Glutamatergic neuron (in vitro differentiated cells): ENCODE measurements at places on chromosomes 13 and 19.

GRCh38 chr19:52270266-52270885 is 989 bp downstream of the ZNF766 start:
- DNase-seq: peak; percentile 30

- DNase-seq: no peak
Observed at GRCh38 chr13:42035905-42036521, 12.4 kb upstream of the DGKH start.

GRCh38 chr13:99977334-99977911 is 4.2 kb upstream of the ZIC2 start:
- no peak for DNase-seq

DNA sequence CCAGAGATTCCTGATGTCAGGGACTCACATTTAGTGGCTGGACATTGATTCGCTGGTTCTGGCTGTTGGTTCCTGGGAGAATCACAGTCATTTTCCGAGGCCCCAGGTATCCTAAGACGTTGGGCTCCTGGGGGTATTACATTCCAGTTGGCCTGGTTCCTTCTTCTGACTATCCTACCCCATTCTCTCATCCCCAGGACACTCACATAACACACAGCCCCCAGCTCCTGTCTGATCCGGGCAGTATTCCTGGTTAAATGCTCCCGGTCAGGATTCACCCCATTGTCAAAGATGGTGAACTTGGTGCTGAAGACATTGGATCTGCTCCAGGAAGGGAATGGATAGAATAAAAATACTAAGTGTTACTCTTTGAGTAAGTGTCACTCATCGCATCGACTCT is 11.5 kb downstream of the PPP1R15A start:
- DNase-seq: no peak

DNA sequence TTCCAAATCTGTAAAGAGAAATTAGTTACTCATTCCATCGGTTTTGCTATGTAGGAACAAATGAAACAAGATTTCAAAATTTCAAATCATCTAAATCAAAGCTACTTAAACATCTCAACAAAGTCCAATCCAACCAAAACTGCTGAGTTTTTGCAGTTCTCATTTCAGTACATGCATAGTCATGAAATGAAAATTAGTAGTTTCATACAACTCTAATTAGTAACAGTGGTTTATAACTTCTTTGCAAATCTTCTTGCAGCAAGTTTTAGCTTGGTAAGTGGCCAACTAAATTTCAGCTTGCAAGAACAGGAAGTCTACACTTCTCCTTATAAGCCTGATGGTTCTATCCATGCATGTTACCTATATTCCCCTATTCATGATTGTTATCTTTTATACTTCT is 75.6 kb downstream of the SPRY2 start:
- DNase-seq: no peak

DNA sequence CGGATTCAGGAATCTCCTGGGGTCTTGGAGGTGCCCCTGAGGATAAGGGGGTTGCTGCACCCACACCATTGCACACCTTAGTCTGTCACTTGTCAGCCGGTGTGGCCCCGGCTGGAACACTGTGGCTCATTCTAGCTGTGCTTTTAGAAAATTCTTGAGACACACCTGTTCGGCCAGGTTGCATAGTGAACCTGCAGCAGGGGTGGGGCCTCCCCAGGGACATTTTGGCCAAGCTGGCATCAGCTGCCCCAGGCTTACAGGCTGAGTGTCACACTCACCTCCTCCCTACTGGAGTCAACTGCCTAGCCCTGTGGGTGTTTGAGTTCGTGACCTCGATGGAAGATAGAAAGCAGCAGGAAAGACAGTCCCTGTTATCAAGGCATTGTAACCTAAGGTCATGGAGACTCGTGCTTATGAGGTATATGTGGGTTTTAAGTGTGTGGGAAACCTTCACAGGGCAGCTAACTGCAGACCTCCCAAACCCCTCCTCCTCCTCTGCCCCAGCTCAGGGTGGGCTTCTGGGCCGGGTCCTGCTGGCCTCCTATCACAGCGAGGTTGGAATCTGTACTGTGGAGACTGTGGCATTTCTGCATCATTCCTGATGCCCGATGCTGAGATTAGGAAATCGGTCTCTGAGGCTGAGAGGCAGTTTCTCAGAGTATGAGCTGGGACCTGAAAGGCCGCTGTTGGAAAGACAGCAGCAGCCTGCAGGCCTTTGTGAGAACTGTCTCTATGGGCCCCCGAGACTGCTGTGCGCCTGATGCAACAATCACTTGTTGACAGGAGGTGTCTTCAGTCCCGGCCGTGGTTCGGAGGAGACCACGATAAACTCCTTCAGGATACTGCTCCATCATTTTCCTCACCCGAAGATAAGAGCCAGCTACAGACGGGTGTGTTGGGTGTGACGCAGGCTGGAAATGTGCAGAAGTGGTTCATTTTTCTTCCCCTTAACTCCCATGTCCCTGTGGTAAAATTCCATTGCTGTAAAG is 72.2 kb downstream of the ATP11A start:
- no peak for DNase-seq

- no peak for DNase-seq
Observed at GRCh38 chr19:11169896-11170678, 14.5 kb upstream of the SPC24 start.

DNA sequence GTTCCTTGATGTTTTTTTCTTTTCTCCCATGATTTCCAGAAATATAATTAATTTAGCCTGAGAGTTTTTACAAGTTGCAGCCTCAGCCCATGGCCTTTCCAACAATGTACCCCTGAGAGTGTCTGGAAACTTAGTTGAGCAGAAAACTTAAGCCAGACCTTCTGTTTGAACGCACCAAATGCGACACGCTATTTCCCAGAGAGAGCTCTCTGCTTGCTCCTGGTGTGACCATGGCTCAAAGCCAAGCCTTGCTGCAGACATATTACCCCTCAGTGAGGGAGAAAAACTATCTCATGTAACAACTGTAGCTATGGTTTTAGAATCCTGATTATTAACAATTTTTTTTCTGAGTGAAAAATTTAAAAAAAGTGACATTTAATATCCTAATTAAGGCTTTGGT is 1204.5 kb upstream of the SLC10A2 start:
- DNase-seq: no peak

- DNase-seq: peak; percentile 43
Observed at GRCh38 chr13:57624565-57625435, 6.7 kb upstream of the PCDH17 start.

DNA sequence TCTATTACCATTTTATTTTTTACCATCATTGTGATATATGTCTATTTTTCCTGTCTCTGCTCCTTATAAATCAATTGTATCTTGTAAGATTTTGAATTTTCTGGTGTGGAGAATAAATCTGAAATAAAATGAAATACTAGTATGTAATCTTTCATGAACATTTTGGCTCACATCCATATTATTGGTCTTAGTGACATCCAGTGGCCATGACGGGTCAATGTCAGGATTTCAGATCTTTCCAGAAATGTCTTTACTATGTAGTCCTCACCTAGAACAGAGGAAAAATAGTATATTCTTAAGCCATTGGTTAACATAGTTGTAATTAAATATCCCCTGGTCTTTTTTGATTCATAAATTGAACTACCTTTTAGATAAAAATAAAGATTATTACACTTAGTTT is 109.8 kb upstream of the GPC6 start:
- DNase-seq: no peak

DNA sequence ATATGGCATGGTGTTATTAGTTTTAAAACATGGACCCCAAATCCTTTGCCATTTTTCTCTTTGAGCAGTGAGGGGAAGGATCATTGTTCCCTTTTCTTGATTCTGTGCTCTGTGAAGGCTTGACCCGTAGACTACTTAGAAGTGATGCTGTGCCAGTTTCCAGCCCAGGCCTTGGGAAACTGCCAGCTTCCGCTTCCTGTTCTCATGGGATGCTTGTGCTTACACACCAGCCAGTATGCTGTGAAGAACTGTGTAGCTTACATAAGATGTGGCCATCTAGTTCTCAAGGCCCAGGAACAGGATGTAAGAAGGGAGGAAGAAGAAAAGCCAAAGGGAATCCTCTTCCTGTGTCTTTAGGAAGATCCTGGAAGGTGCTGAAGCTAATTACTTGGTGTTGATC is 180.9 kb downstream of the PCCA start:
- no peak for DNase-seq

DNA sequence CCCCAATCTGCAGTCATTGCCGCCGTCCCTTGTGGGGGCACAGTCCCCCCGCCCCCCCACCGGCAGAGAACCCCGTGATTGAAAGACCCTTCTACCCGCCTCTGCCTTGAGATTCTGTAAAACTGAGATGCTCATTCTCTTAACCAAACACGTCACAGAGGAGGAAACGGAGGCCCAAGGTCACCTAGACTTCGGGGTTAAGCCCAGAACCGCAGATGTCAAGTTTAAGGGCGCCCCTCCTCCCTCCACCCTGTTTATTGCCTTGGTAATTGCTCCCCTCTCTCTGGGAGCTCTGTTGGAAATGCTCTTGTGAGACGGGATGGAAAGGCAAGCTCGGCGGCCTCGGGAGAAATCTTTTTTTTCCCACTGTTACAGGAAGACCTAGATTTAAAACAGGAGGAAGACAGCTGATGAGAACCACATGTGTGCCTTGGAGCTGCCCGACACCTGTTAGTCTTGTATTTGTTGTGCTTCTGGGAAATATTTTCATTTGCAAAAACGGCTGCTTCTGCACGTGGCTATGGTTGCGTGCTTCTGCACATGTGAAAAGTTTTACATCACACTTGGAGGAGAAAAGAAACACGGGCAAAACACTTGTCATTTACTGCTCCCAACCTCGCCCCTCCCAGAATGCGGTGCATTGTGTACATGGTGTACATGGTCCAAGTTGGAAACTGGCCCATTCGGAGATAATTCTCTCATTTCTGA is 1.1 kb upstream of the MED26 start:
- no peak for DNase-seq

- DNase-seq: peak; percentile 52
Observed at GRCh38 chr19:50803633-50804419, 13.6 kb downstream of the ACP4 start.

- DNase-seq: no peak
Observed at GRCh38 chr13:90902255-90902654, 445.2 kb upstream of the MIR17HG start.

DNA sequence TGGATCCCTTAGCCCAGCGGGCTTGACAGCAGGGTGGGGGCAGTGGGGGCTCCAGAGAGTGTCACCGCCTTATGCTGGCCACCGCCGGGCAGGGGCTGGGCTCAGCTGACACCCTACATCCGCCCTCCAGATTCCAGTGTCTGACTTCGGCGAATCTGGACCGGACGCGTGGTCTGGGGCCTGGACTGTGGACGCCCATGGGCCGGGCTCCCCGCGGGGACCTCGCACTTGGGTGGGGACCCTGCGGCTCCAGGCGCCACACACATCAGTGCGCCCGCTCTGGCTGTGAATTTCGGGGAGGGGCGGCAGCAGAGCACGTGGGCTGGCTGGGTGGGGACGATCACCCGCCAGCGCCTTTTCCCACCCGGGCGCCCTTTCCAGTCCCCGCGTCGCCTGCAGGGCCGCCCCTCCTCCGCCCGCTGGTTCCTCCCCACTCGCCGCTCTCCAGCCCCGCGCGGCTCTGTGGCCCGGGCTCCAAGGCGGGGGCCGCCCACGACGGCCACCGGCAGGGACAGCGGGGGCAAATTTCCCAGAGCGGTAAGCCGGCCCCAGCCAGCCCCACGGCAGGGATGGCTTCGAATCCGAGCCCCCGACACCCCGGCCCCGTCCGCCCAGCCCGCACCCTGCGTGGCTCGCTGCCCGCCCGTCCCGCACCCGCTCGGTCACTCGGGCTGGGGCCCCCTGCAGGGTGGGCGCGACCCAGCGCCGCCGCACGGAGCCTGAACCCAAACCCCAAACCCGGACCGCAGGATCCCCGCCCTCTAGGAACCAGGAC is 23.3 kb upstream of the ZNF99 start:
- no peak for DNase-seq

- DNase-seq: no peak
Observed at GRCh38 chr13:110665491-110666254, 40.2 kb downstream of the CARS2 start.

DNA sequence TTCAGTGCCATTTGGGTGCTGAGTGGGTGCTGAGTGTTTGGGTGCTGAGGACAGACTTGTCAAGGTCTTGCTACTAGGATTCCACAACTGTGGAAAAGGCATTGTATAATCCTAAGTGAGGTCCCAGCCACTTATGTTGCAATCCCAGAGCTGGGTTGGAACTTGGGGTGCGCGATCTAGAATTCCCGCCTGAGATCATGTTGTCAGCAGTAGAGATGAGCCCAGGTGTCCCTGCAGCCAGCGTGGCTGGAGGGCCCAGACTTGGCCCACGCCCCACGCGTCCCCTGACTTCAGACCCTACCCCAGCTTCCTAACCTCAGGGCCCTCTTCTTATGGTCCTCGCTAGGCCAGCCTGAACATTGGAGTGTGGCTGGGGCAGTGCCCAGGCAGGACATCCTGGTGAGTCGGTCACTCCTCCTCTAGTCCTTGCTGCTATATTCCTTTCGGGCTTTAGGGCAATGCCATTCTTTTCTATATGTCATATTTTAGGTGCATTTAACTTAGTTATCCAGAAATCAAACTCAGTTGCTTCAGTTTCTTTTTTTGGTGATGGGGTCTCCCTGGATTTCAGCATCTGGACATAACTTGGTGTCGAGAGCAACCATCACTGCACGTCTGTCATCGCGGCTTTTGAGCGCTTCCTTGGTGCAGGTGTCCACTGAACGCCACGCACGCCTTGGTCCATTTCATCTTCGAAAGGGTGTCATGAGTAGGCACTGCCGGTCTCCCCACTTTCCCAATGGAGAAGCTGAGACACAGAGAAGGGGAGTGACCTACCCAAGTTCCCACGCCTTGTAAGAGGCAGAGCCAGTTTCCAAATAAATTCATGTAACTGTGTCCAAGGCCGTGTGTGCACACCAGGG is 46.4 kb upstream of the F7 start:
- peak; percentile 9 for DNase-seq

GRCh38 chr13:48074006-48074405 is 20.9 kb downstream of the MED4 start:
- no peak for DNase-seq

DNA sequence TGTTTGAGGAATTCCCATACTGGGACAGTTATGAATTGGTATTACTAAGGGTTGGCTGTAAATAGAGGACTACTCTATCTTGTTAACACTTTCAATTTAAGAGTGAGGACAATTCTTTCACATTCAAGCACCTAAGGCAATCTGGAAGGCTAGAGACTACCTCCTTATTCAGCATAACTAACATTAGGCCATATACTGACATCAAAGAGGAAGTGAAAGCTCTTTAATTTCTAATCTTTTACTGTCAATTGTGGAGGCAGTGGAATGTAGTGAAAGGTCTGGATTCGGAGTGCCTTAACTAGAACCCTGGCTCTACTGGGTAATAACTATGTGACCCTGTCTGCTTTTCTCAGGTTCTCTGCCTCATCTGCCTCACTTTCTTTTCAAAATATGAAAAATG is 134.0 kb downstream of the UFM1 start:
- DNase-seq: no peak

DNA sequence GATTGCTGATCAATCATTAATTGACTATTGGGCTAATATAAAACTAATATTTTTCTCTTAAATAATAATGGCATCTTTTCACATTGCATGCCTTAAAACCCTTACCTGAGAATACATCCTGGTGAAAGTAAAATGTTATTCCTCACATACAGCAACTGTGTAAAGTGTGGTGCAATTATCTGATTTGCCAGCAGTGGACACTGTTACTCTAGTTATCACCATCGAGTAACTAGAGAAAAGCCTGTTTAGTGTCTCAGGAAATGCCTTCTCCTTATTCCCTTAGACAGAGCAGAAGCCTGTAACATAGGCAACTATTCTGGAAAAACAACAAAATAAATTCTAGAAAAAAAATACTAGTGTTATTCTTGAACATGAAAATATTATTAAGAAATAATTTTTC is 459.8 kb downstream of the FGF14 start:
- peak; percentile 26 for DNase-seq
